Endothelial cell (in vitro differentiated cells): ENCODE measurements at places on chromosomes 2 and 18. TPM values are rescaled to one million over a fixed set of nuclear protein-coding genes. Genes with fewer than 3 reads are reported as not detected.

DNA sequence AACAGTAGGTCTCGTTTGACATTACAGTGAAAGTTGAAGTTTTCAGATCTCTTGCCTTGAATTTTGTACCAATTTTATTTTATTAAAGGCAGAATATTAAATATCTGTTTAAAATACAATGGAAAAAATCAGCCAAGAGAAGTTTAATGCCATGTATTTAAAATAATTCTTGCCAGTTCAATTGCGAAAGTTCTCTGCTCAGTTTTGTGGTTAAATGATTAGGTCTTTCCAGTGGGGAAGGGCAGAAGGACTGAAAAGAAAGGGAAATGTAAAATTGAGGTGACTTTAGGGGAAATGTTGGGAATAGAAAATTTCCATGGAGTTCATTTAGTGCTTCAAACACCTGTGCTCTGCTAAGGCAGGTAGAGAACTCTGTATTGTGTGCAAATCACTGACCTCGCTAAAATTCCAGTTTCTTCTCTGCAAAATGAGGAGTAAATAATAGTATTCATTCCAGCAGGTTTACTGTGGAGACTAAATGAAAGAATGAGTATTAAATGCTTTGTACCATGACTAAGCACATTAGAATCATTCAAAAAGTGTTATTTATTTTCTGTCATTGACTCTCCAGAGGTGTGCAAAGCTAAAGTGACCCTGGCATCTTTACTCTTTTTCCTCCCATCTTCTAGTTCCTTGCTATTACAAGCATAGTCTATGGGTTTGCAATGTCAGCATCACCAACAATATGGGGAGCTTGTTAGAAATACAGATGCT is 74.4 kb downstream of the KIAA1328 start:
- no peaks in the 10 kb centered on the region for H3K4me1 ChIP-seq
- no peak overlapping the region for H3K4me3 ChIP-seq
- H3K27ac ChIP-seq: no peak overlapping the region
- no peak for DNase-seq
- H3K36me3 ChIP-seq: no peaks in the 10 kb centered on the region

Gene ALK
- total RNA-seq: 0.05 TPM

Gene C1GALT1C1L
- 0.31 TPM for total RNA-seq

GRCh38 chr2:240433973-240434727 is 1.3 kb upstream of the GPC1 start:
- H3K27me3 ChIP-seq: peaks cover 17% of the 10 kb centered on the region
- DNase-seq: no peak
- H3K4me1 ChIP-seq: peaks cover 5% of the 10 kb centered on the region
- no peaks in the 10 kb centered on the region for H3K36me3 ChIP-seq
- H3K4me3 ChIP-seq: peak overlapping the region; percentile 88
- no peak overlapping the region for H3K27ac ChIP-seq

GRCh38 chr2:200219309-200220113 is 87.0 kb upstream of the SPATS2L start:
- H3K27me3 ChIP-seq: no peaks in the 10 kb centered on the region
- H3K4me1 ChIP-seq: peaks cover 5% of the 10 kb centered on the region
- no peak overlapping the region for H3K4me3 ChIP-seq

DNA sequence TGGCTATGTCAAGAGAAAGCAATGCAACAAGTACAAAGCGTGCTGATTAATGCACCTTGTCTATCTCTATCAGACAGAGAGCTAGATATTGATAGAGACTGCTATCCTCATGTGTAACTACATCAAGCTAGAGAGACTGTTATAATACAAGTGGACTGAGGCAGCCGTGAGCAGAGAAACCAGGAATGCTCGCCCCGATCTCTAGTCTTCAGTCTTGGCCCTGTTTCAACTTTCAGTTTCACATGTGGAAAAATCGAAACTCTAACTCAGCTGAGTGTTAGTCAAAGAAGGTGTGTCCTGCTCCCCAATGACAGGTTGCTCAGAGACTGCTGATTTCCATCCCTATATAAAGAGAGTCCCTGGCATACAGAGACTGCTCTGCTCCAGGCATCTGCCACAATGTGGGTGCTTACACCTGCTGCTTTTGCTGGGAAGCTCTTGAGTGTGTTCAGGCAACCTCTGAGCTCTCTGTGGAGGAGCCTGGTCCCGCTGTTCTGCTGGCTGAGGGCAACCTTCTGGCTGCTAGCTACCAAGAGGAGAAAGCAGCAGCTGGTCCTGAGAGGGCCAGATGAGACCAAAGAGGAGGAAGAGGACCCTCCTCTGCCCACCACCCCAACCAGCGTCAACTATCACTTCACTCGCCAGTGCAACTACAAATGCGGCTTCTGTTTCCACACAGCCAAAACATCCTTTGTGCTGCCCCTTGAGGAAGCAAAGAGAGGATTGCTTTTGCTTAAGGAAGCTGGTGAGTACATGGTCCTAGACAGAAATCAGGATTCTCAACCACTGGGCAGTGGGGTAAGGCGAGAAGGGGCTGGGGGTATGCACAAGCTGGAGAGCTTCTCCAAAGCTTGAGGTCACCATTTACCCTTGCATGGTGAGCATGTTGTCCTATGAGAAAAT is at the start of gene RSAD2:
Gene RSAD2, plus strand, starts transcription at position 376 of the 903 bp plus-strand sequence. Its CDS starts 24 bp downstream, at position 400.
- H3K4me1 ChIP-seq: no peaks in the 10 kb centered on the region
- H3K27ac ChIP-seq: no peak within 1 kb of the TSS
- peaks cover 2% of the 10 kb centered on the region for H3K27me3 ChIP-seq

Gene MAP3K19
- total RNA-seq: not detected

GRCh38 chr2:197950006-197950405 is 145.6 kb downstream of the PLCL1 start:
- no peaks in the 10 kb centered on the region for H3K27me3 ChIP-seq
- no peak overlapping the region for H3K27ac ChIP-seq
- no peak overlapping the region for H3K4me3 ChIP-seq
- peaks cover 18% of the 10 kb centered on the region for H3K4me1 ChIP-seq

- peaks cover 3% of the 10 kb centered on the region for H3K27me3 ChIP-seq
- no peak for DNase-seq
- peaks cover 14% of the 10 kb centered on the region for H3K4me1 ChIP-seq
Measured at GRCh38 chr18:25016666-25017065, 335.3 kb downstream of the ZNF521 start.

DNA sequence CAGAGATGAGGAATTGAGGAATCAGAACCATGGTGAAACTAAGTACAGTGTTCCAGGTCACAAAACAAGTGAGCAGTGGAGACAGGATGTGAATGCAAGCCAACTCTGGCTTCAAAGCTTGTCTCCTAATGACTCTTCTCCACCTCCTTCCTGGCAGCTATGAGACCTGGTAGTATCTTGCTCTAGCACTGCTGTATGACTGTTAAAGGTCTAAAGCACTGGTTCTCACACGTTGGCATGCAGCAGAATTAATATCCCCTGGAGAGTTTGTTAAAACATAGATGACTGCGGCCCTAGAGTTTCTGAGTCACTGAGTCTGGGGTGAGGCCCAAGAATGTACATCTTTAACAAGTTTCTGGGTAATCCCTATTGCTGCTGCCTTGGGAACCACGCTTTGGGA is 63.3 kb downstream of the SUCLG1 start:
- DNase-seq: no peak
- no peak overlapping the region for H3K27ac ChIP-seq
- H3K36me3 ChIP-seq: no peaks in the 10 kb centered on the region
- no peaks in the 10 kb centered on the region for H3K4me1 ChIP-seq
- H3K27me3 ChIP-seq: no peaks in the 10 kb centered on the region
- no peak overlapping the region for H3K4me3 ChIP-seq

DNA sequence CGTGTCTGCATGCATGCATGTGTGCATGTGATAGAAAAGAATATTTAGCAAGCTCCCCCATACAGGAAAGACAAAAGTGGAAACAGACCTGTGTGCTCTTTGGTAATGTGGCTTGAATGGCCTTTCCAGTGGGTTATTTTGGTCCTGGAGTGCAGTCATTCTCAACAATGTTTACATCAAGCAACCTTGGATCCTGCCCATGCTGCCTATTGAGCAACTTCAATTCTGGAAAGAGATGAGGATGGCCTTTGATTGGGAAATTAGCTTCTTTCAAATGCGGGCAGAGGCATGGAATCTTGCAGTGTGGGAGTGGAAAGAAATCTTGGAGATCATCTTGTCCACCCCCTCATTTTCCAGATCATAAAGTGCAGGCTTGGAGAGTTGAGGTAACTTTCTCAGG is 87.2 kb upstream of the SMAD2 start:
- DNase-seq: no peak
- H3K27ac ChIP-seq: no peak overlapping the region
- peaks cover 2% of the 10 kb centered on the region for H3K27me3 ChIP-seq
- H3K4me1 ChIP-seq: peaks cover 7% of the 10 kb centered on the region
- H3K4me3 ChIP-seq: no peak overlapping the region

DNA sequence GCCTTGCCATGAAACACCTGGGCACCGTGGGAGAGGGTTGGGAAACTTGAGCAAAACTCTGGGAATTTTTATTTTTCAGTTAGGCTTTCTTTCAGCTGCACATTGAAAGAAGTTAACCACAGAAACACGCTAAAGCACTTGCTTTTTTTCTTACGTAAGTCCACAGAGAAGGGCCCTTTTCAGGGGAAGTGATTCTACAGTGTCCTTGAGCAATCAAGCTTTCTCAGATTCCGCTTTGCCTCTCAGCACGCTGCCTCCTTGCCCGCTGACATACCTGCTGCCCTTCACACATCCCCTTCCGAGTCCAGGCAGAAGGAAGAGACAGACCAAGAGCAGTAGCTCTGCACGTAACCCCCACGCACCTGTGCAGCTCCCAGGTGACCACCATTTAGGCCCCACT is 135.5 kb upstream of the MYT1L start:
- H3K27me3 ChIP-seq: peaks cover 2% of the 10 kb centered on the region
- no peak for DNase-seq
- H3K27ac ChIP-seq: no peak overlapping the region
- no peak overlapping the region for H3K4me3 ChIP-seq

Gene CXCR1
- total RNA-seq: not detected

- H3K27ac ChIP-seq: no peak overlapping the region
- H3K27me3 ChIP-seq: no peaks in the 10 kb centered on the region
- no peak for DNase-seq
- peaks cover 3% of the 10 kb centered on the region for H3K36me3 ChIP-seq
- H3K4me3 ChIP-seq: no peak overlapping the region
- no peaks in the 10 kb centered on the region for H3K4me1 ChIP-seq
Measured at GRCh38 chr18:46152808-46153617, 48.8 kb downstream of the HAUS1 start.

GRCh38 chr18:78984941-78985784 is 5.5 kb downstream of the SALL3 start:
- H3K4me1 ChIP-seq: peaks cover 11% of the 10 kb centered on the region
- DNase-seq: peak; percentile 45
- H3K27ac ChIP-seq: no peak overlapping the region
- H3K27me3 ChIP-seq: peaks cover 25% of the 10 kb centered on the region
- peaks cover 4% of the 10 kb centered on the region for H3K36me3 ChIP-seq

DNA sequence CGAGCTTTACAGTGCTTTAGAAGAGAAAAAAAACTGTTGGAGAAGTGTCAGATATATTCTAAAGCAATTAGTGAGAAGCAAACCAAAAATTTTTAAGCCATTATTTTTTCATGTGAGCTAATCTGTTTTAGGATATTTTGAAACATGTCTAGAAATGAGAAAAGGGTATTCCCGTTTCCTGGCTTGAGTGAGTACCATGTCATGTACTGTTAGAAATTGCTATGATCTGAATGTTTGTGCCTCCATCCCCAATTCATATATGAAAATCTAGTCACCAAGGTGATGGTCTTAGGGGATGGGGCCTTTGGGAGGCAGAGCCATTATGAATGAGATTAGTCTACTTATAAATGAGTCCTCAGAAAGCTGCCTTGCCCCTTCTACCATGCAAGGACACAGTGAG is 493.3 kb upstream of the GCFC2 start:
- DNase-seq: no peak
- peaks cover 1% of the 10 kb centered on the region for H3K27me3 ChIP-seq
- no peaks in the 10 kb centered on the region for H3K36me3 ChIP-seq
- H3K4me1 ChIP-seq: no peaks in the 10 kb centered on the region
- no peak overlapping the region for H3K4me3 ChIP-seq
- H3K27ac ChIP-seq: no peak overlapping the region

DNA sequence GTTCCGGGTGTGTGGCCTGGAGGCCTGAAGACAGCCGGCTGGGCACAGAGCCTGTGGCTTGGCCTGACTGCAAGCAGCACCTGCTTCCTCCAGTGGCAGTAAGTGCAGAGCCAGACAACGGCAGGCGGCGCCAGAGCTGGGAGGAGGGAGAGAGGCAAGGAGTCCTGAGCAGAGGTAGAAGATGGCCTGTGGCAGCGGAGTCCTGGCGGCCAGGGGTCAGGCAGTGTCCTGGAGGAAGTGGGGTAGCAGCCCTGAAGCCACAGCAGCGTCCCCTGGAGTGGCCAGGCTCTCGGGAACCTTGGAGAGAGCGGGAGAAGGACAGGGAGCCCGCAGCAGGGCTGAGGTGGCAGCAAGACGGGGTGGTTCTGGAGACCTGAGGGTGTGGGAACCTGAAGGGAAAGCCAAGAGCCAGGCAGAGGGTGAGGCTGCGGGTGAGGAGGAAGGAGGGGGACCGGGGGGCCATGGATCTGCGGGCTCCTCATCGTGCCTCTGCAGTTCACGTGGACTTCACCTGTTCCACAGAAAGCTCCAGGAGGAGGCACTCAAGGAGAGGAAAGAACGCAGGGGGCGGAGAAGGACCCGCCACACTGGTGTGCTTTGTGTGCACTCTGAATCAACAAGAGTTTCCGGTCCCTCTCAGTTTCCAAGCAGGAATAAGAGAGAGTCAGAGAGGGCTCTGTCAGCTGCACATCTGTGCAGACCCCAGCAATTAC is 85.9 kb downstream of the USP40 start:
- H3K4me3 ChIP-seq: no peak overlapping the region
- H3K36me3 ChIP-seq: peaks cover 41% of the 10 kb centered on the region
- H3K4me1 ChIP-seq: no peaks in the 10 kb centered on the region

- no peak overlapping the region for H3K27ac ChIP-seq
- no peaks in the 10 kb centered on the region for H3K4me1 ChIP-seq
- H3K4me3 ChIP-seq: no peak overlapping the region
- H3K27me3 ChIP-seq: peaks cover 2% of the 10 kb centered on the region
- DNase-seq: no peak
Measured at GRCh38 chr18:3184275-3184963, 35.3 kb downstream of the MYOM1 start.

DNA sequence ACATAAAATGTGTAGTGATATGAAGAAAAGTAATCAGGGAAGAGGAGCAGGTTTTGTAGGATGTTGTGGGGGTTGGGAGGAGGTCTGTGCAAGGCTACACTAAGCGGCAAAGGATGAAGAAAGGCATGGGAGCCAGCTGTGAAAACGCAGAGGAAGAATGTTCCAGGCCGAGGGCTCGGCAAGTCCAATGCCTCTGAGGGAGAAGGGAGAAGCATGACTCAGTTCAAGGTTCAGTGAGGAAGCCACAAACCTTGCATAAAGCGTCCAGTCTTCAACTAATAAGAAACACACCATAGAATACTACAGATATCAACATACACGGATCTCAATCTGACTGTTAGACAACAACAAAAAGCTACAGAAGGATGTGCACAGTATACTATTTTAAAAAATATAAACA is 16.2 kb downstream of the EPB41L3 start:
- DNase-seq: no peak
- H3K27ac ChIP-seq: no peak overlapping the region
- no peaks in the 10 kb centered on the region for H3K27me3 ChIP-seq
- no peak overlapping the region for H3K4me3 ChIP-seq
- H3K36me3 ChIP-seq: no peaks in the 10 kb centered on the region

Gene XDH
- total RNA-seq: 1.0 TPM

- no peaks in the 10 kb centered on the region for H3K4me1 ChIP-seq
- DNase-seq: no peak
- no peaks in the 10 kb centered on the region for H3K27me3 ChIP-seq
- H3K36me3 ChIP-seq: no peaks in the 10 kb centered on the region
- H3K27ac ChIP-seq: no peak overlapping the region
Measured at GRCh38 chr18:70559446-70559845, 270.6 kb downstream of the SOCS6 start.

- no peaks in the 10 kb centered on the region for H3K27me3 ChIP-seq
- no peaks in the 10 kb centered on the region for H3K36me3 ChIP-seq
- H3K27ac ChIP-seq: no peak overlapping the region
- peaks cover 4% of the 10 kb centered on the region for H3K4me1 ChIP-seq
- no peak overlapping the region for H3K4me3 ChIP-seq
Measured at GRCh38 chr2:210157526-210157925, 13.7 kb downstream of the KANSL1L start.
